H9 (cell line): ENCODE measurements at places on chromosomes 1 and 21. TPM values are rescaled to one million over a fixed set of nuclear protein-coding genes. Genes with fewer than 3 reads are reported as not detected.

AMPD1 gene
- not detected in 2 replicates for total RNA-seq

FOXD2 gene
- total RNA-seq, result 0.07 TPM in 1 of 2 replicates, not detected in the other

TTLL10 gene
- 0.68 and 0.79 TPM in 2 replicates for total RNA-seq

- DNase-seq, result no peak
These were observed 12.6 kb upstream of the ITPKB start for GRCh38 chr1:226751703-226752102.

DNA sequence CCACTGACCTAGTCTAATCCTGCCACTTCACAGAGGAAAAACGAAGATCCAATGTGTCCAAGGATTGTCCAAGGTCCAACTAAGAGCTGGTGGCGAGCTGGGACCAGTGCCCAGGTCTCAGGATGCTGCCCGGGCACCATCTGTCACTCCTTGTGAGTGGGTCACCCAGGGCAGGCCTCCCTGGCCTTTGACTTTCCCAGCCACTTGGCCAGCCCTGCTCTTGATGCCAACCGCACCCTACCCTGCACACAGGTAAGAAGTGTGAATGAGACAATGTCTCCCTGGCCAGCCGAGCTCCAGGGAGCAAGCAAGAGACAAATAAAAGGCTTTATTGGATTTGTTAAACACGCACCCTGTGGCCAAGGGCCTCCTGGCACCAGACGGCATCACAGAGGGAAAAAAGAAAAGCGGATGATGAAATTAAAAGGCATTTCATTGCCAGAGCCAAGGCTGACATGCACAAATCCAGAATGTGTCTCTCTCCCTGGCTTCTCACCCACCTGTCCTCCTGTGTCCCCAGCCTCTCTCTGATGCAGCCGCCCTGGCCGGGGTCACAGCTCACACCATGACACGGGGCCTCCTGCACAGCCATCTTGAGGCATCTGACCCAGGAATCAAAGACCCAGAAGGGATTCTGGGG, 72.8 kb downstream of the CAMK2N1 start:
- no peak for DNase-seq

ITGB2 gene
- total RNA-seq, result 0.61 and 1.1 TPM in 2 replicates

FCRLA gene
- not detected in 2 replicates for total RNA-seq
